GM20000 (cell line): ENCODE measurements at places on chromosomes 16 and 17.

- no peak for DNase-seq
Measured at GRCh38 chr16:24883714-24884151, 38.0 kb downstream of the SLC5A11 start.

GRCh38 chr16:49566432-49566831 lies 192.8 kb downstream of the C16orf78 start:
- DNase-seq: no peak

- DNase-seq: no peak
Measured at GRCh38 chr17:60173304-60173819, 23.6 kb downstream of the CA4 start.

GRCh38 chr16:66578651-66579531 lies at the start of gene CMTM2:
TSS of gene CMTM2 (plus strand) at chr16:66579463. CDS start at chr16:66579608, 145 bp downstream.
- no peak for DNase-seq

GRCh38 chr17:72249441-72249840 lies 128.6 kb downstream of the SOX9 start:
- DNase-seq: no peak

GRCh38 chr17:21511363-21512195 lies 135.4 kb downstream of the KCNJ12 start:
- DNase-seq: peak; percentile 73

DNA sequence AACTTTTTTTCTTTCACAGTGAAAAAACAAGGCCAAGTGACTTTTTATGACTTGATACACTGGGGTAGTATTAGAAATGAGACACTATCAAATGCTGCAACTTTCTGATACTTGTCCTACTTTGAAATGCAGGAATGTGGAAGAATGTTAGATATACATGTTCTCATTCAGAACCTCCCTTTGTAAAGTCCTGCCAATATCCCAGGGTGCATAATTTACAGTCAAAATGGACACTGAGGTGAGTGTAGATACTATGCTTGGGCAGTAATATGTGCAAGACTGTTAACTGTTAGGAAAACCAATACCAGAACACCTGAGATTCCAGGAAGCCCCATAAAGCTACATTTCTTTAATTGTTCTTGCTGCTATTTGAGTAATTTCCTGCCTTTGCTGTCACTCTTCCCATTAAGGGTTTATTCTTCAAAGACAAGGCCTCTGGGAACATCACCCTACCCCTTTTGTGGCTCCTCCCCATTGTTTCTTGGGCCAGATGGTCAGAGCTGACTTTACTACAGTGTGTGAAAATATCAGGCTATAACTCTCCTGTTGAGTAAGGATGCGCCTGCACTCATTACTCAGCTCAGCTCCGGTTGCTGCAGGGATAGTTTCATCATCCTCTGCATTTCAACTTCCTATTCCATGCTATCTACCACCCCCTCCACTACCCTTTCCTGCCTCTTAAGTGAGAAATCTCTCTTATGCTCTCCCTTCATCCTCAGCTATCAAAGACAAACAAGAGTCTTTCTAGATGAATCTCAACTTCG lies 48.7 kb downstream of the TMEM100 start:
- no peak for DNase-seq

DNA sequence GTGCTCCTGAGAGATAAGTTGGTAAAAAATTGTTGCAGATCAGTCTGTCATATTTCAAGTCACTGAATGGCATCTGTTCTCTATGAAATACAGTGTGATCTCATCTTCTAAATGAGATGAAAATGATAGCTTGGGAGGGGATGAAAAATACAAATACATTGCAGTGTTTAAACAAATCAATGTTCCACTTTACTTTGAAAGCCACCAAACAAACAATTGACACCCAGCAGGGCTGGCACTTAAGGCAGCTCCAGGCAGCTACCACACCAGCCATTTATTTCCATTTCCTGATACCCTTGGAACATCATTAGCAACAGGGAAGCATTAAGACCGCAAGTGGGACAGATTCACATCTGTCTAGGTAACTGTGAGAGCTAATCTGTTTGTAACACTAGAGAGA lies 827.6 kb upstream of the KIF2B start:
- no peak for DNase-seq

GRCh38 chr17:10757067-10757466 lies 27.2 kb upstream of the TMEM220 start:
- no peak for DNase-seq

- DNase-seq: no peak
Measured at GRCh38 chr17:16919663-16920627, 52.0 kb downstream of the TNFRSF13B start.

GRCh38 chr17:2814481-2815341 lies 18.5 kb downstream of the RAP1GAP2 start:
- peak; percentile 51 for DNase-seq

DNA sequence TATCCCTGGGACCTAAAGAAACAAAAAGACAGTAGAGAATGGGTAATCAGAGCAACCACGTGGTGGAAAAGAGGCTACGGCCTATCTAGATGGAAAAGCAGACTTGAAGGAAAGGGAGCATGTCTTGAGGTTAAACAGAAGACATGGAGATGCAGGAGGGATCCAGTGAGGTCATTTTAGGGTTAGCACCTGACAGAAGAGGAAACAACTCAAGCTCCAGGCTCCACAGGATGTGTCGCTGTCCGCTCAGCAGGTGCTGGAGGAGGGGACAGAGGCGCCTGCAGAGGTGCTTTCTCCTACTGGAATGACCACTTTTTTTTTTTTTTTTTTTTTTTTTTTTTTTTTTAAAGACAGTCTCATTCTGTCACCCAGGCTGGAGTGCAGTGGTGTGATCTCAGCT lies 47.5 kb upstream of the CLEC3A start:
- DNase-seq: no peak
